Esophagus mucosa (tissue), 1 donor: ENCODE measurements at places on chromosomes 1 and 21. TPM values are rescaled to one million over a fixed set of nuclear protein-coding genes. Genes with fewer than 3 reads are reported as not detected.

GRCh38 chr1:8026976-8027747 is 1.1 kb upstream of the ERRFI1 start:
- no peak for ATAC-seq

- no peak for ATAC-seq
Observed at GRCh38 chr1:183173828-183174227, 12.2 kb upstream of the LAMC2 start.

C1orf210 gene
- 15.2 TPM for total RNA-seq

DNA sequence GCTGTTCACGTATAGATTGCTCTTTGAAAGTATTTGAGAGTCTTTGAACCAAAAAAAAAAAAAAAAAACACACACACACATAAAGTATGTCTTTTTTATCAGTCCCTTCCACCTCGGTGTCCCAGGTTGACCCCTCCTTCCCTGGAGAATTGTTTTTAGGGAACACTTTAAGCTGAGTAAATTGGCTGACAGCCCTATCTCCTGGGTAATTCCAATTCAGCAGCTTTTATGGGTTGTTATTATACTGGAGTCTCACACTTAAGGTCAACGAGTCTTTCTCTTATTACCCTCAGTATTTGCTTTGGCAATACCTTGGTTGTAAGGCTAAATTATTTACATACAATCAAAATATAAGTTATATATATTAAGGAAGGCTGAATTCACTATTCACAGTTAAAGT is 69.4 kb downstream of the SLC30A10 start:
- no peak for ATAC-seq

KPRP gene
- total RNA-seq: 3.6 TPM

VSIG8 gene
- 1.2 TPM for total RNA-seq

- ATAC-seq: no peak
Observed at GRCh38 chr1:72586023-72586685, 303.8 kb upstream of the NEGR1 start.

MYCL gene
- 16.9 TPM for total RNA-seq

SERTAD4 gene
- total RNA-seq: 8.7 TPM

GRCh38 chr1:240833075-240833474 is 221.1 kb upstream of the GREM2 start:
- no peak for ATAC-seq

FH gene
- total RNA-seq: 54.8 TPM

- ATAC-seq: no peak
Observed at GRCh38 chr1:162023181-162023546, 505 bp downstream of the OLFML2B start.

GBP7 gene
- total RNA-seq: not detected
